Naive thymus-derived CD8-positive, alpha-beta T cell (primary cell): ENCODE measurements at places on chromosomes 7 and 10. TPM values are rescaled to one million over a fixed set of nuclear protein-coding genes. Genes with fewer than 3 reads are reported as not detected.
A peak's percentile ranks its signal among the peaks of the same experiment; 100 is the strongest.

DNA sequence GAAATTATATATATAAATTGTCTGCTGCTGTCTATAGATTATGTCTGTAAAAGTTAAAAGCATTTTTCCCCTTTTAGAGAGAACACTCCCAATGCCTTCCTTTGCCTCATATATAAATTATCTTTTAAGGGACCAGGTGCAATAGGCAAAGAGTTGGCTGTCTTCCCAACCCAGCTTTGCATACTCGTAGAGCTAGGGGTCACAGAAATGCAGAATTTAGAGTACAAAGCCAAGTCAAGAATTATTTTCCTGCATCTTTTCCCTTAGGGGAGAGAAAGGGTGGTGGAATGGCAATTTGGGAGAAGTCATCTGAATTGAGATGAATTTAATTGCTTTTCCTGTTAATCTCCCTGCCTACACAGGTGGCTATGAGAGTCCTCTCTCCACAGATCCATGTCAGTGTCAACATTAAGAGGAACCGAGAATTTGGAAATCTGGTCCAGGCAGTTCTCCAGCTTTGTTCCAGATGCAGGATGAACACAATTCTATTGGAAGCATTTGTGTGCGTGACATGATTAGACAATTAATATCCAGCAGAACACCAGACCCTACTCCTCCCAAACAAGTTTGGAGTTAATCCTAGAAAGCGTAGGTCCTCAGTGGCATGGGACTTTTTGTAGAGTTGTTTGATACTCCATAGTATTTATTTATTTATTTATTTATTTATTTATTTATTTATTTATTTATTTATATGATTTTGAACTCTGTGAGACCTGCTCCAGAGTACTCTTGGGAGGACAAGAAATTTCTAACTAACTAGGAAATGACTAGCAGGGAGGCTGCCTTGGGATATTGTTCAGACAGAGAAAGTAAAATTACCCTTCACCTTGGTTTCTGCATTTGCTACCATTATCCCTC is 80.3 kb upstream of the SKAP2 start:
- no peak for DNase-seq

Gene TMEM130
- not detected for total RNA-seq

GRCh38 chr7:88396948-88397322 is 90.2 kb upstream of the STEAP4 start:
- DNase-seq, result no peak

GRCh38 chr10:26335574-26336093 is 102.5 kb upstream of the APBB1IP start:
- DNase-seq, result no peak

Gene TAS2R3
- 4.6 TPM for total RNA-seq

DNA sequence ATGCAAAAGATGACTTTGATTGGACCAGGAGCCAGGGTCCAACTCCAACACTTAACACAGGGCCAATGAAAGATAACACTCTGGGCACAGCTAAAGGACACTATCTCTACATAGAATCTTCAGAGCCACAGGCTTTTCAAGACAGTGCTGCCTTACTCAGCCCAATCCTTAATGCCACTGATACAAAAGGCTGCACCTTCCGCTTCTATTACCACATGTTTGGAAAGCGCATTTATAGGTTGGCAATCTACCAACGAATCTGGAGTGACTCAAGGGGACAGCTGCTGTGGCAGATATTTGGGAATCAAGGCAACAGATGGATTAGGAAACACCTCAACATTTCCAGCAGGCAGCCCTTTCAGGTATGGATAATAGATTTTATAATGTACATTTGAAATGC is 160.7 kb downstream of the MALRD1 start:
- no peak for DNase-seq

Gene ORAI2
- 29.1 TPM for total RNA-seq

Gene SORCS1
- total RNA-seq, result not detected

DNA sequence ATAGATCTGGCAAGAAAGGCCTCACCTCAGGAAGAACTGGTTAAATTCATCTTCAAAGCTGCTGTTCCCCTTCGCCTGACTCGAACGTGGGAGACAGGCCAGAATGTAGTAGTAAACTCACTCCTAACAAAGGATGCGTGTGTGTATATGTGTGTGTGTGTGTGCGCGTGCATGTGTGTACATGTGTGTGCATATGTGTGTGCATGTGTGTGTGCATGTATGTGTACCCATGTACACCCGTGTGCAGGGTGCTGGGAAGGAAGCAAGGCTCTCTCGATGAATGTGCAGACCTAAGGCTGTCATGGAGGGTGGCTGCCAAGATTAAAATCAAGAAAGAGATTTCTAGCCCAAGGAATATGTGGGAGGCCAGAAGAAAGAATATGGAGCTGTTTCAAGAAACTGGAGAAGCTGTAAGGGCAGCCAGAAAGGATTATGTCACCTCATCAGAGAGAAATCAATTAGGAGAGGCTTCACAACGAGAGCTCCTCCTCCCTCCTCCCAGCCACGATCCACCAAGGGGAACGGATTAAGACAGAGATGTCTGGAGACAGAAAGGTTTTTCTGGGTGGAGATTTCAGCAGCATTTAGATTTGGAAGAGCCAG is 34.0 kb upstream of the LBX1 start:
- DNase-seq, result no peak

DNA sequence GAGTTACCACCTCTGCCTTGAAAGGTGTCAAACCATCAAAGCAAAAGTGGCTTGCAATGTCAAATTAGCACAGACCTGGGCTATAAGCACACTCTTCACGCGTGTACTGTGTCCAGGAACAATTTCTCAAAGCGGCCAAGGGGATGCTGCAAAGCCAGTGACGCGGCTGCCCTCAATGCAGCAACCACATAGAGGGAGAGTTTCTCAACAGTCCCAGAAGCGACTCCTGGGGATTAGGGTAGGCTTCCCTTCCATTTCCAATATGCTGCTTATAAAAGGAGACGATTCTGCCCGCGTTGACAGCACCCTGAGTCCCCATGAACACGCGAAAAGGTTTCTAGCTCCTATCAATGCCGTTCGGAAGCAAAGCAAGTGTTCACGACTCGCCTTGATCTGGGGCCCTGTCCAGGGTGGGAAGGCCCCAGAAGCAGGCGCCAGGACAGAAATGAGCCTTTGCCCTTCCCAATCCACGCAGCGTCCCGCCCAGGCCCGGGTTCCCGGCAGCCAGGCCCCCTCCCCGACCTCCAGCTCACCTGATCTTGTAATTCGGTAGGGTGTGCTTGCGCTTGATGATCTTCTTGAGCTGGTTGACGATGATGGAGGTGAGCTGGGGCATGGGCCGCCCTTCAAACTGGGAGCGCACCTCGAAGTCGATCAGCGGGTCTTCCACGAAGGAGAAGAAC is 1.3 kb downstream of the PDZD8 start:
- no peak for DNase-seq

DNA sequence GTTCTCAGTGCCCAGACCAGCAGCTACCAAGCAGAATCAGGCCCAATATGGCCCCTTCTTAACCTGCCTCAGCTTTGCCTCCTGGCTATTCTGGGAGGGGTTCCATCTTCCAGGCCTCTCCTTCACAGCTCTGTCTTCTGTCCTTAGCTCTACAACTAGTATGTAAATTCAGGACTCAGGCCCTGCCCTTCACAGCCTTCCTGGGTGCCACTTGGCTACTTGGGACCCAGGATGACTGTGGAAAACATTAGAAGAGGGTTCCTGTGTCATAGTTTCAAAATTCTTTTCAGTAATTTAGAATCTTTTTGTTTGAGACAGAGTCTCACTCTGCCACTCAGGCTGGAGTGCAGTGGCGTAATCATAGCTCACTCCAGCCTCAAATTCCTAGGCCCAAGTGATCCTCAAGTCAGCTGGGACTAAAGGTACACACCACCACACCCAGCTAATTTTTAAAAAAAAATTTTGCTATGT is 33.2 kb upstream of the PAPSS2 start:
- no peak for DNase-seq

Gene GLI3
- total RNA-seq, result not detected

Gene ALOX5
- total RNA-seq, result 12.7 TPM

Gene NFKB2
- 111 TPM for total RNA-seq

Gene BAIAP2L1
- 0.44 TPM for total RNA-seq

- no peak for DNase-seq
These were observed 81.6 kb upstream of the DNAJB6 start for GRCh38 chr7:157255201-157255606.

GRCh38 chr10:6171881-6172695 is 30.6 kb upstream of the PFKFB3 start:
- DNase-seq, result no peak

Gene PODXL
- total RNA-seq, result 0.27 TPM

Gene C10orf67
- 0.16 TPM for total RNA-seq

GRCh38 chr7:106952658-106953231 is 87.7 kb downstream of the PIK3CG start:
- no peak for DNase-seq

- DNase-seq, result no peak
These were observed 12.3 kb upstream of the CRPPA start for GRCh38 chr7:16433568-16434122.

GRCh38 chr10:59387951-59388670 is 25.8 kb upstream of the FAM13C start:
- no peak for DNase-seq

DNA sequence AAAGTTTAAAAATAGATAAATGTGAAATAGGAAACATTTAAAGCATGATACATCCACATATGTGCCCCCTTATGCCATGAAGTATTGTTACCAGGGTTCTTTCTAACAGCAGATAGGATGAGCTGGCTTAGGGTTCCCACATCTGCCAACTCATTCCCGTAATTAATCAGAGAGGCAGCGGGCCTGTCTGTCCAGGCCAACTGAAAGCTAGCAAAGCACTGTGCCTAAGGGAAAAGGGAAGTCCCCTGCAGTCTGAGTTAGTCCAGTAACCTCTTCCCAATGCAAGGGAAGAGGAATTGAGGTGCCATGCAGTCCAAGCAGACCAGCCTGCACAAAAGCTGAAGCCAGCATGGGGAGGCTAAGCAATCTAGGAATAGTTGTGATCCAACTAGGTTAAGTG is 18.3 kb upstream of the ZC3HAV1L start:
- DNase-seq, result no peak

Gene TLX1
- not detected for total RNA-seq

- DNase-seq, result no peak
These were observed 119.3 kb upstream of the PTN start for GRCh38 chr7:137462847-137463246.

GRCh38 chr10:44467090-44467489 is 82.2 kb upstream of the CXCL12 start:
- DNase-seq, result no peak

DNA sequence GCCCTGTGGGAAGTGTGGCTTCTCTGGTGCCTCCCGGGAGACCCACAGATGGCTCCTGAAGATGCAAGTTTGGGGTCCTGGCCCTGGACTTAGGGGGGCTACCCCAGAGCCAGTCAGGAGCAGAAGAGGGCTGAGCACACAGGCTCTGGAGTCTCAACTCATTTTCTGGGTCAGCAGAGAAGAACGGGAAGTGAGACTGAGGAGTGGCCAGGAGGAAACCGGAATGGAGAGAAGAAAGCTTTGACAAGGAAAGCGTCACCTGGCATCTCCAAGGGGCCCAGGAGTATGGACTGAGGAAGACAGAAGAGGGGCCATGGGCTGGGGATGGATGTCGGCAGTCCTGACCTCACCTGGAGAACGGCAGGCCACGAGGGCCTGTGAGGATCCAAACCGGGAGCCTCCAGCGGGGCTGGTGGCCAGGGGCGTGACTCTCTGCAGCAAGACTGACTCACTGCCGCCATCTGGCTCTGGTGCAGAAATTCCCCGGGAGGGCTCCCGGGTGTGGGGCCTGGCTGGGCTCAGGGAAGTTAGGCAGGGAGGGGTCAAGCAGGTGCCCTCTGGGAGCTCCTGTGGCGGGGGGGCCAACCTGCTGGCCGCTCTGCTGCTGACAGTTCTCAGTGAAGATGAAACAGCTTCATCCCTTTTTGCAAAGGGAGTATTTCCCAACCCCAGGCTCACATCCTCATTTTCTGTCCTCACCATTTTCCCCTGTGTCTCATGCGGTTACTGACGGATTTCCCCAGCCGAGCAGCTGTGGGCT is 23.6 kb downstream of the DAGLB start:
- DNase-seq, result no peak

DNA sequence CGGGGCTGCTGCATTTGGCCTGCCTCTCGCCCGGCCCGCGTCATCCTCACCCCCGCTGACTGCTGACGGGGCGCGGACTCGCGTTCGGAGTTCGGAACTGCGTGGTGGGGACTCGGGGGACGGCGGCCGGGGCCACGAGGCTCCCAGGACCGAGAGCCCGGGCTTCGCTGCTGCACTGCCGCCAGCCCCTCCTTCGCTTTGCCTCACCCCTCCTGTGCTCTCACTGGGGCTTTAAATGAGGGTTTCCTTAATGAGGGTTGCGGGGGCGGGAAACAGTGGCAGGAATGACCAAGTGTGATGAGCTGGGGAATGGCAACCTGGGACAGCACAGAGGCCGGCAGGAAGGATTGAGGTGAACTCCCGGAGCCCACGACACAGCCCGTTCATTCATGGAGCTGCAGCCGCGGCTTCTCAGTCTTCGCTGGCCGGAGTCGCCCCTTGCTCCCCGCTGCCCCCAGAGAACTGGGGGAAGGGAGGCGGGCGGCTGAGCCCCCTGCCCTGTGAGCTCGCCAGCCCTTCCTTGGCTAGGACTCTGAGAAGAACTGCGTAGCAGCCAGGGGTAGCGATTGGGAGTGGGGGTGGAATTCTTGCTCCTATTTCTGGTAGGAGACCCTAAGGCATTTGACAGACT is 1.5 kb upstream of the LRRC4 start:
- peak; percentile 14 for DNase-seq

- DNase-seq, result peak; percentile 28
These were observed 354.8 kb downstream of the CXCL12 start for GRCh38 chr10:44030132-44030531.

- no peak for DNase-seq
These were observed 47.3 kb downstream of the PNLIPRP2 start for GRCh38 chr10:116668018-116668417.

Gene WDR11
- total RNA-seq, result 48.1 TPM

Gene DPP6
- total RNA-seq, result not detected

DNA sequence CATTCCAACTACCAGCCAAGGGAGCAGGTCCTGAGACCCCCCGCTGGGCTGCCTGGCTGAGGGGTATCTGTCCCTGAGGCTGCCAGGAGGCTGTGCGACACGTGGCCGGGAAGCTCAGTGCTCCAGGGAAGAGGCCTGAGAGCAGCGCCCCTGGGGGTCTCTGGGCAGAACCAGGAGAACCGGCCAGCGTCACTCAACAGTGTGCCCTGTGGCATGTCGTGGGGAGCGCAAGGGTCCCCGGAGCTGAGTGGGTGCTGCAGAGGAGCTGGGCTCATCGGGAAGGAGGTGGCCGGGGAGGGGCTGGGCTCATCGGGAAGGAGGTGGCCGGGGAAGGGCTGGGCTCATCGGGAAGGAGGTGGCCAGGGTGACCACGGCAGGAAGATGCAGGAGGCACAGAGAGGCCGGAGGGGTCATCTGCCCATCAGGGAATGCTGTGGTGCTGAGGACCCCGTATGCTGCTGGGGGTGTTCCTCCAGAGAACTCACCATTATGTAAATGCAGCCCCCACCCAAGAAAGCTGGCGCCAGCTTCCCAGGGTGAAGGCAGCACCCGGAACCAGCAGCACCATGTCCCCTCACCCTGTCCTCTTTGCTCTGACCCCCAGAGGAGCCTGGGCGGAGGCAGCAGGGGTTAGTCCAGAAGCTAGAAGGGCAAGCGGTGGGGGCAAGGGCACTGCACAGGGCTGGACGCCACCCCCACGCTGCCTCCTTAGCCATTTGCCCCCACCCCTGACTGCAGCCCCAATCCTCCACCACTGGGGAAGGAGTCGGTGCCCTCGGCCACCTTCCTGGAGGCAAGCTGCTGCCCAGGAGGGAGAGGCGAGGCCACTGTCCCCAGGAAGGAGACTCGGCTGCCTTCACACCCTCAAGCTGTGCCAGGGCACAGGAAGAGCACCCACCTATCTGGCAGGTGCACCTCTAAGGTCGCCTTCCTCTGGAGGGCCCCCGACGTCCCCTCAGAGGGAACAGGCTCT is 33.3 kb downstream of the CALML3 start:
- DNase-seq, result no peak
